ENCODE measurements at places on chromosomes 3 and 15. TPM values are rescaled to one million over a fixed set of nuclear protein-coding genes. Genes with fewer than 3 reads are reported as not detected.

Gene TRH
- total RNA-seq: not detected

Gene HYAL3
- total RNA-seq: 4.7 TPM

Gene SLC28A1
- not detected for total RNA-seq

DNA sequence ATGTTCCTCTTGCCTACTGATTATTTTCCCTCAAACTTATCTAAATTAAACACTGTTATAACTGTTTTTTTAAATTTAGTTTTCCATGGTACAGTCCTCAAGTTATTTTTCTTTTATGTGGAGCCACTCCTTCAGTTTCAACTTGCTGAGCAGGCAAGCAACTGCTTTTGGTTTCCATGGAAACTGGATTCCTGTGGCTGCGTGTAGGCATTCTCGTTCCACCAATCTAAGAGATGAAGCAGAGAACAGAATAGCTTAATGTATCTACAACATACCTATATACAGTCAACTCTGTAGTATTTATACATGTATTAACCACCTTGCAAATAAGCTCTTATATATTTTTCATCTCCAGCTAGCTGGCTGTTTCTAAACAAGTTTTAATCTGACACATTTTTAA, 25.8 kb upstream of the ANXA2 start:
- peak; percentile 66 for DNase-seq
- peak overlapping the region; percentile 50 for H3K4me3 ChIP-seq
- H3K36me3 ChIP-seq: peaks cover 18% of the 10 kb centered on the region
- peak overlapping the region; percentile 92 for H3K27ac ChIP-seq

GRCh38 chr3:174147798-174148197, 711.3 kb upstream of the NAALADL2 start:
- no peaks in the 10 kb centered on the region for H3K4me1 ChIP-seq
- H3K36me3 ChIP-seq: no peaks in the 10 kb centered on the region
- H3K4me3 ChIP-seq: no peak overlapping the region
- no peak for DNase-seq
- H3K27me3 ChIP-seq: no peaks in the 10 kb centered on the region

- no peaks in the 10 kb centered on the region for H3K27me3 ChIP-seq
- no peaks in the 10 kb centered on the region for H3K36me3 ChIP-seq
- no peak overlapping the region for H3K4me3 ChIP-seq
- H3K4me1 ChIP-seq: no peaks in the 10 kb centered on the region
- H3K27ac ChIP-seq: no peak overlapping the region
- no peak for DNase-seq
Measured at GRCh38 chr3:104987859-104988258, 378.9 kb upstream of the ALCAM start.

DNA sequence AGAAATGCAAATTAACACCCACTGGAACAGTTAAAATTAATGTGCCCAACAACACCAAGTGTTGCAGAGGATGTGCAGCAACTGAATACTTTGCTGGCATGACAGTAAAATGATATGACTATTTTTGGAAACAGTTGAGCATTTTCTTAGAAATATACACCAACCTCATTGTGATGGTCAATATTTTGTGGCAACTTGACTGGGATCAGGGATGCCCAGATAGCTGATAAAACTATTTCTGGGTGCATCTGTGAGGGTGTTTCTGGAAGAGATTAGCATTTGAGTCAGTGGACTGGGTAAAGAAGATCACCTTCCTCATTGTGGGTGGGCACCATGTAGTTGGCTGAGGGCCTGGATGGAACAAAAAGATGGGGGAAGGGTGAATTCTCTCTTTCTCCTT, 57.9 kb downstream of the RPLP1 start:
- no peaks in the 10 kb centered on the region for H3K36me3 ChIP-seq
- H3K27me3 ChIP-seq: peaks cover 19% of the 10 kb centered on the region
- H3K4me3 ChIP-seq: no peak overlapping the region
- H3K27ac ChIP-seq: no peak overlapping the region
- H3K4me1 ChIP-seq: no peaks in the 10 kb centered on the region

GRCh38 chr15:72827226-72827625, 43.7 kb upstream of the ADPGK start:
- peaks cover 61% of the 10 kb centered on the region for H3K27me3 ChIP-seq
- no peak overlapping the region for H3K27ac ChIP-seq
- H3K36me3 ChIP-seq: no peaks in the 10 kb centered on the region

DNA sequence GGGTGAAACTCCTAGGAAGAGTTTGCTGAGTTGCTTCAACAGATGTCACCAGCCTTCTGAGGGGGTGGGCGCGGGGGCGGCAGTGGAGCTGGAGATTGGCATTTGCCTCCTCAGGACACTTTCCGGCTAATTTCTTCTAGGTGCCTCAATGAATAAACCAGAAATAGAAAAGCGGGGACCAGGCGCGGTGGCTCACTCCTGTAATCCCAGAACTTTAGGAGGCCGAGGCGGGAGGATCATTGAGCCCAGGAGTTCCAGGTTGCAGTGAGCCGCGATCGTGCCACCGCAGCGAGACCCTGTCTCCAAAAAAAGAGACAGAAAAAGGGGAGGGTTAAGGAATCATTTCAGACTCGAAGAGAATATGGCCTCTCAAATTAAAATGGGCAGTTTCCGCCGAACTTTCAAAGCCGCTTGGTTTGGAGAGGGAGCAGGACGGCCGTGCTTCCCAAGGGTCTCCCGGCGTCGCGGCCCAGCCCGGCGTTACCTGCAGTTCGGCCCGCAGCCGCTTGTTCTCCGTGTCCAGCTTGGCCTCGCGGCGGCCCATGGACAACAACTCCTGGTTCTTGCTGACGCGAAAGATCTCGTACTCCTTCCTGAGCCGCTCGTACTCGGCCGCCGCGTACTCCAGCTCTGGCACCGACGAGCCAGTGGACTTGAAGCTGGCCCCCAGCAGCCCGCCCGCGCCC, 587 bp downstream of the NPHP3 start:
- peaks cover 14% of the 10 kb centered on the region for H3K4me1 ChIP-seq
- H3K27me3 ChIP-seq: no peaks in the 10 kb centered on the region
- peak overlapping the region; percentile 93 for H3K27ac ChIP-seq
- peak; percentile 58 for DNase-seq

Measured in MCF 10A (cell line).